ENCODE measurements at places on chromosomes 5 and 9. TPM values are rescaled to one million over a fixed set of nuclear protein-coding genes. Genes with fewer than 3 reads are reported as not detected.

DNA sequence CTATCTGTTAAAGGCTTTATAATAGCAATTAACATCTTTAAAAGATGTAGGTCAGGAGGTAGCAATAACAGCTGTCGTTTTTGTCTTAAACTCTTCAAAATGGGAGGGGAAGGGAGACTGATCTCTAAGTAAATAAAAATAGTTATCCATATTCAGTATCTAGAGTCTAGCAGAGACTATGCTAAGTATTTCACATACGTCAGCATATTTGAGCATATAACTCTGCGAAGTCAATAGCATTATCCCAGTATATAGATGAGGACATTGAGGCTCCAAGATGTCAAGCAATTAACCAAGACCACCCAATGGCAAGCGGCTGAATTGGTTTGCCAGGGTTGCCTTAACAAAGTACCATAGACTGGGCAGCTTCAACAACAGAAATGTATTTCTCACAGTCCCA lies 316.8 kb downstream of the MLLT3 start:
- no peak for DNase-seq

DNA sequence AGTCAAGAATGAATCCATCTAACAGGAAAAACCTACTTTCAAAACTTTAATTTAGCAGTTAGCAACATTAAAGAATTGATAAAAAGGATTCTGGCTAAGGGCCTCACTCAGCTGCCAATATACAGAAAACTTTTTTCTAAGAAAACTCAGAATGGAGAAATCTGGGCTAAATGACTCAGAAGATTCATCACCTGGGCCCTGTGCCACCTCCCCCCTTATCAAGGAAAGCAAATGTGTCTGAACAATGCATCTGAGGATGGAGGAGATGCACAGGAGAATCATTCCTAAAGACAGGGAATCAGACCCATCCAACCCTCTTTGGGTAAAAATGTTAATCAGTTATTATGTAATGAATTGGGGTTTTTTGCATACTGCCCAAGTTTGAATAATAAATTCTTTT lies 592.0 kb upstream of the DMAC1 start:
- no peak for DNase-seq

- no peak for DNase-seq
Observed at GRCh38 chr9:87827341-87827740, 55.3 kb upstream of the SPATA31E1 start.

DNA sequence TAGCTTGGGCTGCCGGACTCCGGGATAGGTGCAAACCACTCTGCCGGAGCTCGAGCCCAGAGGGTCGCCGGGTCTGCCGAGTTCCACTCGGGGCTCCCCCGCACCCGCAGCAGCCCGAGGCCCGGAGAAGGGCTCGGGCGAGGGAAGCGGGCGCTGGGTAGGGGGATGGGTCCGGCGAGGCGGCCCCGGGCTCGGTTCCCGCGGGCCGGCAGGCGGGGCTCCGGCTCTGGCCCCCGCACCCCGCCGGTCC lies 507 bp downstream of the RICTOR start:
- DNase-seq: no peak

GRCh38 chr9:78121488-78121887 lies 89.9 kb upstream of the GNAQ start:
- peak; percentile 88 for DNase-seq

GRCh38 chr5:170100066-170100943 lies 5.4 kb upstream of the FOXI1 start:
- DNase-seq: peak; percentile 90

- no peak for DNase-seq
Observed at GRCh38 chr9:116809656-116810055, 122.6 kb downstream of the TRIM32 start.

DNA sequence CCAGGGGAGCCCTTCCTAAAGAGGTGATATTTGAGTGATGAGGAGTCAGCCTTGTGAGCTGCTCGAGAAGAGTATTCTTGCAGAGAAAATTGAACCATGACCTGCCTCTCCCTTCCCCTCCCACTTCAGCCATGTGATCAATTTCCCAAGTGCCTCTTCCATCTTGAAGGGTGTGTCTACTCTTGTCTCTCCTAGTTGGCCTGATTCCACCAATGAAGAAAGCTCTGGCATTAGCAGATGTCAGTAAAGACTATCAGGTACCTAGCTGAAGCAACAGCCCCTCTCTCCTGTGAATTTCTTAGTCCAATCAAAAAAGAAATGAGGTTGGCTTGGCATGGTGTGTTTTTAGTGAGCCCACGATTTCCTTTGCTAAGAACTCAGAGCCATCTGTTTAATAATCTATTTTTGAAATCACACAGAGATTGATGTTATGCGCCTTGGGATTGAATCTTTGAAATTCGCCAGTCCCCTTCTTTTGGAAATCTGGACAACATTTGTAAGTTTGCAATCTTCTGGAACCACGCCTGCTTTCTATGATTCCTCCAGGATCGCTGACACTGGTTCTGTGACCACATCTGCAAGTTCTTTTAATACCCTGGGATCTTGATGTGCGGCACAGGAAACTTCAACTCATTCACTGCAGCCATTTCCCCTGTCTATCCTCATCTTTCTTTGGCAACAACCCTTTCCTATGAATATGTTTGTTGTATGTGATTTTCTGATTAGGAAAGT lies 404.6 kb downstream of the DMRT2 start:
- DNase-seq: no peak

- no peak for DNase-seq
Observed at GRCh38 chr9:68545033-68545705, 4.5 kb upstream of the TMEM252 start.

SPINK4 gene
- not detected for total RNA-seq

DNA sequence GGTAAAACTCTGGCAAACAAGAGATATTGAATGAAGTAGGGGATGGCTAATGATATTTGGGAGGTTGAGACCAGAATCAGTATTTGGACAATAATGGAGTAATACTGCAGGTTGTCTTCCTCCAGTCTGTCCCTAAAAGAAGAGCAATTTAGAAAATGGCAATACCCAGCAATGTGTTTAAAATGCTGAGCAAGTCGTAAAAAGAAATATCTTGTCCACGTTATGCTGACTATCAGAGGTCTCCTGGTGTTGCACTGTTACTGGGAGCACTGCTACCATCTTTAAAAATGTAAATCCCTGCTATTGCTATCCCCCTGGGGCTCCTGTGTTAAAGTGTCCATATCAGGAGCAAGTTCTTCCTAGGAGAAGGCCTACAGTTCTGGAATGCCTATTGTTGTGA lies 10.4 kb downstream of the CYSTM1 start:
- no peak for DNase-seq

PCDHGA2 gene
- total RNA-seq: 7.4 TPM

GAPT gene
- total RNA-seq: 2.5 TPM

- no peak for DNase-seq
Observed at GRCh38 chr9:79868567-79869189, 296.9 kb downstream of the TLE4 start.

GRXCR2 gene
- total RNA-seq: not detected

DNA sequence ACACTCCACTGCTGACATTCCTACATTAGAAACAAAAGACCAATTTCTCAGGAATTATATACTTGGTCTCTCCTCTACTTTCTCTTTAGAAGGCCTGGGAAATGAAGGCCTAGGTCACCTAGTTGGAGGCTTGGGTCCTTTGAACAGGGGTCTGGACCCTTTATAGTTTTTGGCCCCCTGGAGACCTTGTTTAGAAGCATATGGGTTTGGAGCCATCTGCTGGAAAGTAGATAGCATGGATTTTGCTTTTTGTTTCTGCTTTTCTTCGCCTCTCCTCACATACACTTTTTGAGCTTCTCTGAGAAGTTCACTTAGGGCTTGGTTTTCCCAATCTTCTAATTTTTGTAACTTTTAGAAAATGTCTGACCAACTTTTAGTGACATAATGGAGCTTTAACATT lies 67.1 kb upstream of the CDK20 start:
- no peak for DNase-seq

Data from posterior vena cava (tissue), 2 donors.